ENCODE measurements at places on chromosomes 16 and 17.

DNA sequence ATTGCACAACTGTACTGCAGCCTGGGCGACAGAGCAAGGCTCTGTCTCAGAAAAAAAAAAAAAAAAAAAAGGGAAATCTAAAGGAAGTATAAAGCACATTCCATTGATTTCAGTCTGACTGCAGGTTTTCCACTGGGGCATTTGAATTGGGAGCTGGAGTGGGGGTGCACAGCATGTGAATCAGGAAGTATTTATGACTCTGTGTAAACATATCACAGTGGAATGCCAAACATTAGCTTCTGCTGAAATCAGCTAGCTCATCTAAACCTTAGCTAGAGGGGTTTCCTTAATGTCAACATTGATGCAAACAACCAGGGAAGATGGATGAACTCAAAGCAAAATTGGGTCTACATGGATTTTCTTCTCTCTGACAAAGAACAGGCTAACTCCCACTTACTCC, 641.0 kb upstream of the EEF2KMT start:
- DNase-seq, result no peak

GRCh38 chr16:69465083-69465721, 40.8 kb downstream of the CYB5B start:
- peak; percentile 65 for DNase-seq

DNA sequence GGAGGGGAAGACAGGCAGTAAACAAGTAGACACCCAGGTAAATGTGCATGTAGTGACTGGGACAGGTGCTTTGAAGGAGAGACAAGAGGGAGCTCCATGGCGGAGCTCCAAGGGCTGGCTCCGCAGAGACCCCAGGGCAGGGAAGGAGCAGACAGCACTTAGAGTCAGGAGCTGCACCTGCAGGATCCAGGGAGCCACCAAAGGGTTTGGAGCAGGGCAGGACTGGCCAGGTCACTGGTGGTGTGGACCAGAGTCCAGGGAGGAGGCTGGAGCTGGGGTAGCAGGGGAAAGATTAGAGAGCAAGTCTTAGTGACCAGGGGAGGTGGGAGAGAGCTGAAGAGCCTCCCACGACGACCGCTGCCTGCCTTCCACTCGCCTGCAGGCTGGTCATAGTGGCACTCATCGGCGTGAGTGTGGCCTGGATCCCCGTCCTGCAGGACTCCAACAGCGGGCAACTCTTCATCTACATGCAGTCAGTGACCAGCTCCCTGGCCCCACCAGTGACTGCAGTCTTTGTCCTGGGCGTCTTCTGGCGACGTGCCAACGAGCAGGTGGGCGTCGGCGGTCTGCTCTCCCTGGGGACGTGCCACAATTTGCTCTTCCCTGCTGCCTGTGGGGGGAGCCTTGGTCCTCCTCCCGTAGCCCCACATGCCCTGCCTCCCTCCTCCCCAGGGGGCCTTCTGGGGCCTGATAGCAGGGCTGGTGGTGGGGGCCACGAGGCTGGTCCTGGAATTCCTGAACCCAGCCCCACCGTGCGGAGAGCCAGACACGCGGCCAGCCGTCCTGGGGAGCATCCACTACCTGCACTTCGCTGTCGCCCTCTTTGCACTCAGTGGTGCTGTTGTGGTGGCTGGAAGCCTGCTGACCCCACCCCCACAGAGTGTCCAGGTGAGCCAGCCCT, 14.7 kb upstream of the FAM83G start:
- no peak for DNase-seq

GRCh38 chr17:77697480-77698400, 260.8 kb upstream of the TNRC6C start:
- no peak for DNase-seq

GRCh38 chr17:8243827-8244226, 4.0 kb downstream of the CTC1 start:
- DNase-seq, result peak; percentile 21

- no peak for DNase-seq
These were observed 11.3 kb upstream of the DHRS7C start for GRCh38 chr17:9802697-9803096.

DNA sequence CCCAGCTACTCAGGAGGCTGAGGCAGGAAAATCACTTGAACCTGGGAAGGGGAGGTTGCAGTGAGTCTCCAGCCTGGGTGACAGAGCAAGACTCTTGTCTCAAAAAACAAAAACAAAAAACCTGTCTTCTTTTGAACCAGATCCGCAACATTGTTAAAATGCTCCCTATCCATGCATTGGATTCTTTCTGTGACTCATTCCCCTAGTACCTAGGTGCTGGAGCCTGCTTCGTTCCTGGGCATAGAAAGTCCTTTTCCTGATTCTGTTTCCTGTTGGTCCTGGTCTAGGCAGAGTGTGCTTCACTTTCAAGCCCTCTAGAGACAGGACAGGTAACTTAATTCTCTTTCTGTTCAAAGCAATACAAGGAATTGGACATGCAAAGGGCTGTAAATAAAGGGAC, 5.2 kb downstream of the EPN2 start:
- DNase-seq, result no peak

DNA sequence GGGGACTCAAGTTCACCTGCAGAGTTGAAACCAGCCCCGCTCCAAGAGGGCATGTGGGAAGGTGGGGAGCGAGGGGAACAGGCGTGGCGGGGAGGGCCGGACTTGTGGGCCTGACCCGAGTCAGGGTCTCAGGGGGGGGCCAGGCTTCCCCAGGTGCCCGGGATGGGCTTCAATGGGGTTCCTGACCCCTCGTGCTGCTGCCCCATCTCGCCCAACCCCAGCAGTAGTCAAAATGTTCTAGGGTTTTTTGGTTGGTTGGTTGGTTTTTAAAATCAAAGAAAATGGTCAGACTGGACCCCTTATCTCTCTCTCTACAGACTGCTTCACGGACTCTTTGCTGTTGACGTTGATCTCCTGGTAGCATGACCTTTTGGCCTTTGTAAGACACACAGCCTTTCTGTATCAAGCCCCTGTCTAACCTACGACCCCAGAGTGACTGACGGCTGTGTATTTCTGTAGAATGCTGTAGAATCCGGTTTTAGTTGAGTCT, 69.5 kb downstream of the AMFR start:
- no peak for DNase-seq

DNA sequence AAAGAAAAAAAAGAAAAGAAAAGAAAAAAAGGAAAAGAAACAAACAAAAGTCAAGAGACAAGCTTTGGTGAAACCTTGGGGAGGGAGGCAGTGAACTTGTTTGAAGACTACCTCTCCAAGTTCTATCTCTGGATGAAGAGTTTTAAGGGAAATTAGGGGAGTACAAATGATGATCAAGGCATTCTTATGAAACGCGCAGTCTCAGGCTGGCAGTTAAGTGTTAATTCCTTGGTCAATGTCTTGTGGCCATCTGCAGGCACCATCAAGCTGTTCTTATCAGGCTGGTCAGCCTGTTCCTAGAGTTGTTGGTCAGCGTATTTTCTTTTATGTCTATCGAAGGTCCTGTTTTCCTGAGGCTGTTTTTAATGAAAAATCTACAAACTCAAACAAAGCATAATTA, 8.2 kb upstream of the DRG2 start:
- DNase-seq, result no peak

DNA sequence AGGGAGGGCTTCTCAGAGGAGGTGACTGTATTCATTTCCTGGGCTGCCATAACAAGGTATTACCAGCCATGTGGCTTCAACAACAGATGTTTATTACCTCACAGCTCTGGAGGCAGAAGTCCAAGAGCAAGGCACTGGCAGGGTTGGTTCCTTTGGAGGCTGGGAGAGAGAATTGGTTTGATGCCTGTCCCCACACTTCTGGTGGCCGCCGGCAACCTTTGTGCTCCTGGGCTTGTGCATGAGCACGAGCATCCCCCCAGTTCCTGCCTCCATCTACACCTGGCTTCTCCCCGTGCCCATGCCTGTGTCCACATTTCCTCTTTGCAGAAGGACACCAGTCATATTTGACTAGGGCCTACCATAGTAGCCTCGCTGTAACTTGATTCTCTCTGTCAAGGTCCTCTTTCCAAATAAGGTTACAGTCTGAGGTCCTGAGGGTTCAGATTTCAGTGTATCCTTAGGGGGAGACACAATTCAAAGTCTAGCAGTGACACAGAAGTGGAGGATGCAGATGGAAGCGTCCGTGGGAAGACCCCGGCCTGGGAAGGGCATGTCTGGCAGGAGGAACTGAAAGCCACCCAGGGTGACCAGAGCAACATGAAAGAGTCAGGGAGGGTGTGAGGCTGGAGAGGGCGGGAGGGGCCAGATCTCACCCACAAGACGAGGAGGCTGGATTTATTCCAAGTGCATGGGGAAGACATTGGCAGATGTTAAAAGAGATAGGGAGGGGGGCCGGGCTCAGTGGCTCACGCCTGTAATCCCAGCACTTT, 188.2 kb upstream of the HSBP1 start:
- no peak for DNase-seq

- no peak for DNase-seq
These were observed 10.1 kb upstream of the COG1 start for GRCh38 chr17:73182616-73183310.

GRCh38 chr17:64515419-64515818, 8.6 kb downstream of the CEP95 start:
- DNase-seq, result no peak

DNA sequence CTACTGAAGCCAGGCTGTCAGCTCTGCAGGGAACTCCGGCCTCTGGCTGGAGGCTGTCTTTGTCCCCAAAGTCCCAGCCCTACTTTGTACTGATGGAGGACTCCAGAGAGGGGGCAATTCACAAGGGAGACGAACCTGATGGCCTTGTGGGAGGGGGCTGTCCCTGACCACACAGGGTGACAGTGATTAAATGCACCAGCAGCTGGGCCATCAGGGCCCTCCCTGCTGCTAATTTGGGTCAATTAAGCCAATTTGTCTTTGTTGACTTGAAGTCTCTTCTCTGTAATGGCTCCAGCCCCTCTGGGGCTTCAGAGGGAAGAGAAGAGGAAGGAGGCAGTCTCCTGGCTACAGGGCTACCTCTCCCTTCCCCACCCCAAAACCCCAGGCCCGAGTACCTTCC, 22.0 kb downstream of the TMEM132E start:
- no peak for DNase-seq

- no peak for DNase-seq
These were observed 14.4 kb downstream of the NLRC5 start for GRCh38 chr16:57003439-57004386.

DNA sequence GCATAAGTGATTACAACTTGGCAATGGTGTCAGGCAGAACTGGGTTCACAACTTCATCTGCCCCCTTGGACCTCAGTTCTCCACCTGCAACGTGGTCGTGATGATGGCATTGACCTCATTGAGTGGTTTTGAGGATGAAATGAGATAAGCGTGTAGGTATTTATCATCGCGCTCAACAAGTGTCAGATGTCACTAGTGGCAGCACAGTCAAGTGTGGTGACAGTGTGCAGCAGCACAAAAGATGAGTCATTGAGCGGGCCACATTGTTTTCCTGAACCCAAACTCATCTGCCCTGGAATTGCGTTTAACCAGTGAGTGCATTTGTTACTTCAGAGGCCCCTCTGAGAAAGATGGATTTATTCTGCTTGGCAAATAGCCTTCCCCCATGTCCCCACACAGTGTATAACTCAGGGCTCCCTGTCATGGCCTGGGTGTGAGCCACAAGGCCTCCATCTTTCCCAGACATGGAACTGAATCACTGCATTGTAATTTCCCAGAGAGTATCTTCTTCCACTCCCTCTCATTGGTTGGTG, 20.9 kb downstream of the IRX3 start:
- no peak for DNase-seq

DNA sequence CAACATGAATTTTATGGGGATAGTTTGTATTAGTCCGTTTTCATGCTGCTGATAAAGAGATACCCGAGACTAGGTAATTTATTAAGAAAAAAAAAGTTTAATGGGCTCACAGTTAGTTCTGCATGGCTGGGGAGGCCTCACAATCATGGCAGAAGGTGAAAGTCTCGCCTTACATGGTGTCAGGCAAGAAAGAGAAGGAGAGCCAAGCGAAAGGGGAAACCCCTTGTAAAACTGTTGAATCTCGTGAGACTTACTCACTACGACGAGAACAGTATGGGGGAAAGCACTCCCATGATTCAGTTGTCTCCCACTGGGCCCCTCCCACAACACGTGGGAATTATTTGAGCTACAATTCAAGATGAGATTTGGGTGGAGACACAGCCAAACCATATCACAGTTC, 181.5 kb downstream of the PRKCA start:
- DNase-seq, result no peak

GRCh38 chr17:39928858-39929645, 1.5 kb downstream of the LRRC3C start:
- DNase-seq, result no peak

DNA sequence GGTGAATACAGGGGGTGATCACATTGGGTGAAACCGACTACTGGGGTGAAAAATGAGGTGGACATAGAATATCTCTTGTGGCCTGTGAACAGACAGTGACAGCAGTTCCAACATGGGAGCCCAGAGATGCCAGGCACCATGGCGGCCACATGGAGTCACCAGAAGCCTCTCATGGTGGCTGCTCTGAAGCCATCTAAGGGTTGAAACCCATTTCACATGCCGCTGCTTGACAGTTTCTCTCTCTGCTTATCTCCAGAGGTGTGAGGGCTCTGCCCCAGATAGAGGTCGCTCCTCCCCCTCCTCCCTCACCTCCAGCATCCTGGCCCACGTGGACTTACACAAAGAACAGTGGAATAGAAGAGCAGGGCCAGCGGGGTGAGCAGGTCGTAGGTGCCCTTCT, 37.9 kb upstream of the PIK3R6 start:
- no peak for DNase-seq

DNA sequence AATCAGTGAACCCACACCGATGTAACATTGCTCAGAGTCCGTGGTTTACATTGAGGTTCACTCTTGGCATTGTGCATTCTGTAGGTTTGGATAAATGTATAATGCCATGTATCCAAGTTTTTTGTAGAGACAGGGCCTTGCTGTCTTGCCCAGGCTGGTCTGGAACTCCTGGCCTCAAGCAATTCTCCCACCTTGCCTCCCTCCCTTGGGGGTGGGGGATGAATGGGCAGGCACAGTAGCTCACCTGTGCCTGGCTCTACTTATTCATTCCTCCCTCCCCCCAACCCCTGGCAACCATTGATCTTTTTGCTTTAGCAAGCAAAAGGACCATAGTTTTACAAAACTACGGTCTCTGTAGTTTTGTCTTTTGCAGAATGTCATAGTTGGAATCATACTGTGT, 181.4 kb downstream of the SPECC1 start:
- no peak for DNase-seq

DNA sequence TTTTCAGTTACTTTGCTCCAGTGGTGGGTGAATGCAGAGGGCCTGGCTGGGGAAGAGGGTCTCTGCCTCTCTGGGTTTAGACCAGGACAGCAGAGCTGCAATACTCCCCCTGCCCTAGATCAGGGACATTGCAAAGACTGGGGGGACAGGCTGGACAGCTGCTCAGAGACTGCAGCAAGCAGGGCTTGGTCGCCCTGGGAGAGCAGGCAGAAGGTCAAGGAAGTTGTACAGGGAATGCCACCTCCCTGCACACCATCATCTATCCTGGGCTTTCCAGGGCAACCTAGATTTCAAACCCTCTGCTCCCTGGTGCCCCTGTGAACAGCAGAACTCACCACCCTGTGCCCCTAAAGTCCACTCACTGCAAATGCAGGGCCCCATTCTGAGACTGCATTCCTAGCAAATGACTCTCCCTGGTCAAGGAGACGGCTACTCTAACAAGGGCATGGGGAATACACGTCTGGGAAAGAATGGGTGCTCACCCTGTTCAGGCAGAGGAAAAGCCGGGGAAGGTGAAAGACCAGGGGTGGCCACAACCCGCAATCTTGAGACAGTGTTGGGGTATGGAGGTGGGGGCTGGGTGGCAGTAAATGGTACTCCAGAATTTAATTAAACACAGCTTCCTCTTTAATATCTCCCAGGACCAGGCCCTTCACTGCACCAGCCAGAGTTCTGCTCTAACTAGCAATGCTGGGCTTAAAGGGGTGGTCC, 1.0 kb downstream of the KIFC3 start:
- no peak for DNase-seq

- DNase-seq, result no peak
These were observed 75.2 kb downstream of the KATNIP start for GRCh38 chr16:27625050-27625697.
